Activated T-cell treated with anti-CD3 and anti-CD28 coated beads for 48 hours (primary cell): ENCODE measurements at places on chromosomes 1 and 21.

DNA sequence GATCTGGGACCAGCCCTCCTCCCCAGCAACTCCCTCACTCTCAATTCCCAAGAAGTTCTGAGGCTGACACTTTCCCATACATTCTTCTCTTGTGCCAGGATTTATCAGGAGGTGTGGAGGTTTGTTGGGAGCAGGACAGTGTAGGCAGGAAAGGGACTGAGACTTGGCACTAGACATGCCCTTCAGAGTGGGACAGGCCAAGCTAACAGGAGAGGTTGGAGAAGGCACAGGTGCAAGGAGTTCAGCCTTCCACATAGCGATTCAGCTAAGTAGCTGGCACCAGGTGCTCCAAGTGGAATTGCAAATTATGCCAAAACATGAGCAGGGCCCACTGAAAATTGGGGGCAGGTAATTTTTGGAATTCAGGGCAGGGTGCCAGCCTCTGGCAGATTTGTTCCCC is 83.0 kb upstream of the DUSP10 start:
- no peak for DNase-seq

GRCh38 chr1:116544588-116545358 is 26.1 kb downstream of the CD58 start:
- no peak for DNase-seq

GRCh38 chr1:17643861-17644703 is 104.6 kb downstream of the ARHGEF10L start:
- no peak for DNase-seq

DNA sequence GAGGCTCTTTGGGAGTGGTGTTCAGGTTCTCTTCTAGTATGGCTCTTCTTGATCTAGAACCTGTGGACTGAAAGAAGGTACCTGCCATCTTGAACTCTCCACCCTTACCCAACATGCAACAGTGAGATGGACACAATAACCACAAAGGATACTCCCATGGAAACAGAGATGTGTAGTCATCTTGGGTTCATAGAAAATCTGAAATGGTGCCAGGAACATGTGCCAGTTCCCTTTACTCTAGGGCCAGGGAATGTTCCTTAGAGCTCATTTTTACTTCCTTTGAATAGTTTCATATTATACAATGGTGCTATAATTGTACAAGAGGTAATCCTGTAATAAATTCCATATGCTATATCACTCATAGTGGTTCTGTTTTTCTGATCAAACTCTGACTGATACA is 13.2 kb upstream of the SCYL3 start:
- DNase-seq = no peak

DNA sequence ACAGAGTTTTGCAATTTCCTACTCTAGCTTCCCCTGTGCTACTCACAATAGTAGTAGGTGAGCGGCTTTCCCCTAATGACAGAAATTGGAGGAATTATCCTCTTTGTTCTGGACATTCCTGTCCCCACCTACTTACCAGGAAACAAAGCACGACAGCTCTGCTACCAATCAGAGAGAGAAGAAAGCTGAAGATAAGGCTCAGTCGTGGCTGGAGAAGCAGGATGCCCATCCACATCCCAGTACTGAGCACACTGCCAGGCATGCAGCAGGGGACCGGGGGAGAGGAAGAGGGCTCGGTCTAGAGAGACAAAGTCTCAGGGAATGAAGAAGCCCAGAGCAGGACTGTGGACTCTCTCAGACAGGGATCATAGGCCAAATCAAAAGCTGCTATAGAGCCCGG is 134.1 kb upstream of the KRTAP19-8 start:
- no peak for DNase-seq

DNA sequence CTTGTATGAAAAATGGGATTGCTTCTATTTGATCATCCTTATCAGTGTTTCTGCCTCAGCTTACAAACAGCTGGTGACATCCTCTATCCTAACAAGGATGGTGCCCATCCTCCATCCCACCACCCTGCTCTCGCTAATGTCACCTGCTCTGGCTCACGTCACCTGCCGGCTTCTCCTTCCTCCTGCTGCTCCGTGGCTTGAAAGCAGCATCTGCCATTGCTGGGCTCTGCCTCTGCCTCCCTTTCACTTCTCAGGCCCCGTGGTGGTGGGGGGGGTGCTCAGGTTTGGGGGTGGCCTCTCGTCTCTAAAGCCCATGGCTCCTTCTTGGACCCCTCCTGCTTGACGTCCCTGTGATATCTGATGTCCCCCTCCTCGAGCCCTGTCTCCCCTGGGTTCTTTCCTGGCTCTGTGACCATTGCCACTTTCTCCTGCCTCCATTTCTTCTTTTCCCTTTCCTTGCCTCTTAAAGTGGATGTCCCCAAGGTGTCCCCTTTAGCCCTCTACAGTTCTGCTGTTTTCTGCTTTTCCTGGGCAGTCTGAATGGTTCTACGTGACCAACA is 135.5 kb upstream of the ERRFI1 start:
- DNase-seq = no peak

DNA sequence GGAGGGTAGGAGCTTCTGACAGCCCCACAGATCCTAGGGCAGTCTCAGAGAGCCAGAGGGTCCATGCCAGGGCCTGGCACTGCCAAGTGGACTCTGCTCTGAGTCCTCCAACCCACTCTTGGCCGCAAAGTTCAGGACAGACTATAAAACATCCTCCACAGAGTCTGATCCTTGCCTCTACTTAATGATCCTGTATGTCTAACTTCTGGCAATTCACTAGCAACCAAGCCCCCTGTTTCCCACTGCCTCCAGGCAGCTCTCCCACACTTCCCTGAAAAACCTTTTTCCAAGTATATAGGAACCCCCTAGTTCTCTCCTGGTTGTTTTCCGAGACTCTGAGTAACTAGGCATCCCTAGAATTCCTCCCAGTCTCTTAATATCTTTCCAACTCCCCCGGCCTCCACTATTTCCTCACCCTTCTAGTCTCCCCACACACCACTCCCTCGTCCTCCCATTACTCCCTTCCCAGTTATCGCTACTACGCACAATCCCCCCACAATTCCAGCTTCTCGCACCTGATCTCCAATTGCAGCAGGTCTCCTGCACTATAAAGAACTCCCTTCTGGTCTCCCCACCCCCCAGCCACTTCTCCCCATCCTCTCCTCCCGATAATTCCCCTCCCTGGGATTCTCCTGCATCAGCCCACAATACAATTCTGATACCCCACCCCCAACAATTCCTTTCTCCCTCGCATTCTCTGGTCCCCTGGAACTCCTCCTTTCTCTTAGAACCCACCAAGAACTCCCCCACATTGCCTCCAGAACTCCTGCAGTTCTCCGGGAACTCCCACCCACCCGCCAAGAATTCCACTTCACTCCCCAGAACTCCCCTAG is 574 bp downstream of the IGSF9 start:
- no peak for DNase-seq

- DNase-seq = no peak
Measured at GRCh38 chr1:24566236-24566867, 10.5 kb downstream of the NCMAP start.

GRCh38 chr1:153307221-153307600 is 5.5 kb downstream of the PGLYRP3 start:
- no peak for DNase-seq

DNA sequence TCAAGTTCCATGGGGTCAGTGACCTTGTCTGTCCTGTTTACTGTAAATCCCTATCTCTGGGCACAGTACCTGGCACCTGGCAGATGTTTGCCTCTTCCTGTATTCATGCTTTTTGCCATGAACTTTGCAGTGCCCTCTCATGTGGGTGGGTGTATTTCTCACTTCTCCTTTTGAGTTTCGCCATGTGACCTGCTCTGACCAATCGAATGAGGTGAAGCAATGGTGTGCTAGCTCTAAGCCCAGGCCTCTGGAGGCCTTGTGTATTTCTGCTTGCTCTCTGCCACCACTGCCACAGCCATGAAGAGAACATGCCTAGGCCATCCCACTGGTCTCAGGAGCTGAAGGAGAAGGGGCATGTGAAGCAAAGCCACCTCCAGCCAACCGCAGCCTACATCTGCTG is 185.5 kb upstream of the ZC3H12A start:
- DNase-seq = peak; percentile 2

GRCh38 chr1:223217781-223218180 is 74.7 kb upstream of the TLR5 start:
- DNase-seq = no peak

DNA sequence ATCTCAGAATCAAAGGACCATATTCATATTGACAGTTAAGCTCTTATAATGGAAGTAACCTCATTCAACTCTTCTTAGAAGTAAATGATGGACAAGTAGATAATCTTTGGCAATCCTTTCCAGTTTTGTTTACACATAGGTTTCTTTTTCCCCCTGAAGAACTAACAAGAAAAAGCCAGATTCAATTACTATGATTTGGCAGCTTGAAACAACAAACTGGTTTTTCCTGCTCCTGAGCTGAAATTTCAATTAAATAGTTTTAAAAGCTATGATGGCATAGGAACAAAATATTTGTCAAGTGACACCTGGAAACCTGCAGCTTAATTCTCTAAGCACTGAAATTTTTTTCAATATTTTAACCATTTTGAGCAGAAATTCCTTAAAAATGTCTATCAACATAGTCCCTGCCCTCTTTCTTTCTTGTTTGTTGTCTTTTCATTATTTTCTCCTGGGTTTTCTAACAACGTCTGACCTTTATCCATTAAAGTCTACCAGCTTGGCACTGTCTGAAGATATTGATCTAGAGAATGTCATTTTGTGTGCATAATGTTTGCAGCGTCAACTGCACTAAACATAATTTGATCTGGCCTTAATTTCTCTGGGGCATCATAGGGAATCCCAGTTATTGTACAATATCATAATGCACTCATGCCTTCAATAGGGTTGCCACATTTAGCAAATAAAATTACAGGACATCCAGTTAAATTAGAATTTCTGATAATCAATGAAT is 4.0 kb upstream of the SLC35A3 start:
- no peak for DNase-seq

GRCh38 chr1:14616632-14617396 is 18.3 kb downstream of the KAZN start:
- no peak for DNase-seq

DNA sequence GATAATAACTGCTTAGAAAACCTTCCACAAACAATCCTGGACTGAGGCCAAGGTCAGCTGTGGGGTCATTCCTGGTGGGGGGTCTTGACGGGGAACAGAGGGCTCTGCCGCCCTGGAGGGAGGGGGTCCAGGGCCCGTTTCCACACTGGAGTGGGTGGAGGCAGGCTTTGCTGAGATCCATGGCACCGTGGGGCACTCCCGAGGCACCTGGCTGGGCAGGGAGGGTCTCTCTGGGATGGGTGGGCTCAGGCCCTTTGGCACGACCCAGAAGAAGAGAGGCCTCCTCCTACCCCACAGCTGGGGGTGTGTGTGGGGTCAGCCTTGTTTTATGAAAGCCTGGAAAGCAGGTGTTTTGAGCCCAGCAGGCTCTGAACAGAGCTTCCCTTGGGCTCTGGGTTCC is 5.1 kb downstream of the MMEL1 start:
- DNase-seq = no peak

- DNase-seq = no peak
Measured at GRCh38 chr1:17250601-17251000, 1.7 kb downstream of the PADI3 start.

DNA sequence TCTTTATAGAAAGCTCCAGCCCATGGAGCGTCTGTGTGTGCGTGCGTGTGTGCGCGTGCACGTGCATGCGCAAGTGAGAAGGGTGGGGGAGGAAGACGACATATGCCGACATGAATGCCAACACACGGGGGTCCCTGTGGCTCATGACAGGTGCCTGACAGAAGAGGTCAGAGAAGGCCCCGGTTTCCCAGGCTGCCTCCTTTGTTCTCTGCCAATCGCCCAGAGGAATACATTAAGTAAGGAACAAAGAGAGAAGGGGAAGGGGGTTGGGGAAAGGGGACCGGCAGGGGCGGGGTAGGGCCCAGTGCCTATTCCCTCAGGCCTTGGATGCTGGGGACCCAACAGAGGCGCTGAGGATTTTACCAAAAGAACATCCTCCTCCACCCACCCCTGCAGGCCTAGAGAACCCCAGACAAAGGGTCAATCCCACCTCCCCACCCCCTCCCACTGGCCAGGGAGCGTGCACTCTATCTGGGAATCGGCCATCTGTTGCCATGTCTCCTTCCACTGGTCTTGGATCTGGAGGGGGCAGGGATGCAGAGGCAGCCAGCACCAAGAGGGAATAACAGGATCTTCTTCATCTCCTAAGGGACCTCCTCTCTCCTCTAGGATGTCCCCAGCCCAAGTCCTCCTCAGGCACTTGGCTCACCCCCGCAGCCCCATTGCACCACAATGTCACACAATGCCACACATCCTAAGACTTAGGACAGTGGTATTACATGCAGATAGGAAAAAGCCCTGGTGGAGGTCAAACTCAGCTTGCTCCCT is 39.4 kb downstream of the PIK3C2B start:
- DNase-seq = no peak

GRCh38 chr21:33332143-33332542 is 7.4 kb downstream of the IFNAR1 start:
- DNase-seq = no peak

DNA sequence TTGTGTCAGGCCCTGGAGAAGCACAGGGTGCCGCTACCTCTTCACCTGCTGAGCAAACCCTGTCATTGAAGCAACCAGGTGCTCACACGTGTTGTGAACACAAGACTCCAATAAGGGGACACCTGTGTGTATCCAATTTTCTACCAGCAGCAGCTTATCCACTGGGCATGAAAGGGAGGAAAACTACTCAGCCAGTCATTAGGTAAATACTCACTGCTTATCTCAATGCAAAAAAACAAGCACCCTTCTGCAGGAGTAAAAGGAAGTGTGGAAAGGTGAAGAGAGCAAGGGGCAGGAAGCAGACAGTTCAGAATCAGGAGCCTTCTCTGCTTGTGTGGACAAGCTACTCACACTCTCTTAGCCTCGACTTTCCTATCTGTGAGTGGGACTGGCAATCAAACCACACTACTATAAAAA is 148.9 kb downstream of the ETS2 start:
- DNase-seq = no peak

- no peak for DNase-seq
Measured at GRCh38 chr1:248686815-248687214, 15.8 kb downstream of the OR14I1 start.
